ENCODE measurements at places on chromosomes 2 and 18. TPM values are rescaled to one million over a fixed set of nuclear protein-coding genes. Genes with fewer than 3 reads are reported as not detected.
A peak's percentile ranks its signal among the peaks of the same experiment; 100 is the strongest.

- no peaks in the 10 kb centered on the region for H3K27me3 ChIP-seq
- peak; percentile 85 for DNase-seq
- no peaks in the 10 kb centered on the region for H3K4me1 ChIP-seq
- H3K36me3 ChIP-seq = peaks cover 10% of the 10 kb centered on the region
Observed at GRCh38 chr2:15941481-15941850, 1.1 kb downstream of the MYCN start.

DNA sequence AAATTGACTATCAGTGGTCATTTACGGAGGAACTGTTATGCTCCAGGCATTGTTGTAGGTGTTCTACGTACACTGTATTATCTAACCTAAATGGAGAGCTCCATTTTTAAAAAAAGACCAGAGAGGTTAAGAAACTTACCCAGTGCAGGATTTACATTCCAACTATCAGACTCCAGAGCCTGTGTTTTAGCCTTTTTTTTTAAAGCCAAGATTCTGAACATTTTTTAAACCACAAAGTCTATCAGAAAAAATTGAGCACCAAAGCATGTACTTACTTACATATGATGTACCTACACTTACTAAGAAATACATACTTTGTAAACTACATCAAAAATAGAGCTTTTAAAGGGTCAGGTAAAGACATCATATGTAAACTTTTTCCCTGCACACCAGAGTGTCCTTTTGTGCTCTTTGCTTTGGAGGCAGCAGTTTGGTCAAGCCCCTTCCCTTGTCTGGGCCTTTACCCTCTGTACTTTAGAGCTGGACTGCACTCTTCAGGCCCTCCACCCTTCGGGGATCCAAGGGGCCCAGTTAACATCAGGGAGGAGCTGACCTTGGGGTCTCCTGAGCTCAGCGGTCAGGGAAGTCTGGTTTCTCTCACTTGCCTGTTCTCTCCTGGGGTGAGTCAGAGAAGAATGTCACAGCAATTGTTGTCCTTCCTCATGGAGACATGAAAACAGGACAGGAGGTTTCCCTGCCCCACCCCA, 58.4 kb downstream of the ITGB1BP1 start:
- H3K4me1 ChIP-seq = peaks cover 19% of the 10 kb centered on the region
- no peaks in the 10 kb centered on the region for H3K27me3 ChIP-seq
- H3K4me3 ChIP-seq = no peak overlapping the region
- DNase-seq = peak; percentile 55

DNA sequence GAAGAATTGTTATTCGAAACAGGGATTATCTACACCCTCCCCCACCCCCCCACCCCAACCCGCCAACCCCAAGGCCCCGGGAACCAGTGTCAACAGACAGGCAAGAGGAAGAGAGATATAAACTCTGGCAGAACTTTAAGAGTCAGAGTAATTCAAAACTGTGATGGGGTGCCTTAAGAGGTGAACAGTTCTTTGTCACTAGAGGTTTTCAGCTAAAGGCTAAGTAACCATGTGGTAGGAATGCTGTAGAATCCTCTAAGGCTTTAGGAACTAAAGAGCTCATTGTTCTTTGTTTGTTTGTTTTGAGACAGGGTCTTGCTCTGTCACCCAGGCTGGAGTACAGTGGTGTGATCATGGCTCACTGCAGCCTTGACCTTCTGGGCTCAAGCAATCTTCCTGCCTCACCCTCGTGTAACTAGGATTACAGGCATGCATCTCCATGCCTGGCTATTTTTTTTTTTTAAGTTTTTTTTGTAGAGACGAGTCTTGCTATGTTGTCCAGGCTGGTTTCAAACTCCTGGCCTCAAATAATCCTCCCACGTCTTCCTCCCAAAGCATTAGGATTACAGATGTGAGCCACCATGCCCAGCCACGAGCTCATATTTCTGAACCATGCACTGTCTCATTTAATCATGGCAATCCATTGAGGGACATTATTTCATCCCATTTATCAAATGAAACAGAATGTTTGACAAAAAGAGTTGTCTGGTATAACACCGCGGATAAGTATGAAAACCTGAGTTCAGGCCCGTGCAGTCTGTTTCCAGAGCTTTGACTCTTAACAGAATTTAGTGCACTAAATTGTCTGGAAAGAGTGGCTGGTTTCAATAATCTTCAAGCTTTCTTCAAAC, 20.8 kb upstream of the TMEM17 start:
- no peaks in the 10 kb centered on the region for H3K27me3 ChIP-seq
- no peak overlapping the region for H3K4me3 ChIP-seq
- peaks cover 7% of the 10 kb centered on the region for H3K4me1 ChIP-seq
- no peaks in the 10 kb centered on the region for H3K36me3 ChIP-seq
- H3K27ac ChIP-seq = no peak overlapping the region
- DNase-seq = no peak

DNA sequence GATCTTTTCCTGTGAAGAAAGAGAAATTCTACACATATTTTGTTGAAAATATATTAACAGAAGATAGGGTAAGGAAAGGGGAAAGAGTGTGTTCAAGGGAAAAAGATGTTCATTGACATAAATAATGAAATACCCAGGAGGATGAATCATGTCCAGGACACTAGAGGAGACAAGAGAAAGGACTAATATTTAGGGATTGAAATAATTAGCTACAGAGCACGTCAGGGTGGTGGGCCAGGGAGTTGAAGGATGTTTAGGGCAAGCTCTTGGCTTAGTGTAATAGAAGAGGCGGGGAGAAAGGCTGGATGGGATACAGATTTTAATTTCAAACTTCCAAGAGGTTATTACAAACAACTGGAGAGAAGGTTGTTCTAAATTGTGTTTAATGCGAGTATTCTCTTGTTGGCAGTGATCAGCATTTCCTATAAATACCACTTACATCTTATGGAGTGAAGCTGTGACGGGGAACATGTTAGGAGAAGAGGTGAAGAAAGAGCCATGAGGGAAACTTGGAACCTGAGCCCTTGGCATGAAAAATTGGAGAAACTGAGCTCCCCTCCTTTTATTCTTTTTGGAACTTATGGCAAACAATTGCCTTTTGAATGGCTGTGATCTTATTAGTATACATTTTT, 36.6 kb upstream of the CETN1 start:
- no peak overlapping the region for H3K4me3 ChIP-seq
- H3K27me3 ChIP-seq = no peaks in the 10 kb centered on the region
- no peak overlapping the region for H3K27ac ChIP-seq
- no peaks in the 10 kb centered on the region for H3K36me3 ChIP-seq
- no peak for DNase-seq
- H3K4me1 ChIP-seq = no peaks in the 10 kb centered on the region

The BMP10 gene
- 0.95 TPM for total RNA-seq
